Activated naive CD8-positive, alpha-beta T cell treated with anti-CD3 and anti-CD28 coated beads for 36 hours (primary cell): ENCODE measurements at places on chromosomes 5 and 9. TPM values are rescaled to one million over a fixed set of nuclear protein-coding genes. Genes with fewer than 3 reads are reported as not detected.

The FAM81B gene
- total RNA-seq: not detected

The RNF208 gene
- 7.1 TPM for total RNA-seq

The EHMT1 gene
- total RNA-seq: 65.9 TPM

The PLEKHG4B gene
- not detected for total RNA-seq

The SPINK6 gene
- not detected for total RNA-seq

The GARIN3 gene
- total RNA-seq: 0.46 TPM

The C9orf153 gene
- total RNA-seq: 0.38 TPM

The GBGT1 gene
- 2.9 TPM for total RNA-seq

The C9orf50 gene
- total RNA-seq: not detected

The RALGDS gene
- 51.9 TPM for total RNA-seq

The GMCL2 gene
- total RNA-seq: not detected

The HMGCR gene
- 48.3 TPM for total RNA-seq

The IL3 gene
- total RNA-seq: 0.20 TPM

The ENTR1 gene
- 55.4 TPM for total RNA-seq

The NR5A1 gene
- total RNA-seq: not detected

The OR13C8 gene
- total RNA-seq: not detected

The LHX3 gene
- not detected for total RNA-seq

The ZNF462 gene
- total RNA-seq: 0.23 TPM

The IRX2 gene
- not detected for total RNA-seq

The HACD4 gene
- 5.2 TPM for total RNA-seq

The IL17B gene
- not detected for total RNA-seq

The SLC45A2 gene
- not detected for total RNA-seq

The FAM114A2 gene
- 28.9 TPM for total RNA-seq

The PCDHGA5 gene
- not detected for total RNA-seq

The PCDHGB7 gene
- total RNA-seq: not detected

The MEGF9 gene
- total RNA-seq: 3.8 TPM

The NIPAL4 gene
- 0.64 TPM for total RNA-seq

The RNF44 gene
- 53.4 TPM for total RNA-seq

The PPP1R26 gene
- 0.20 TPM for total RNA-seq

The GADD45G gene
- total RNA-seq: 1.8 TPM

The SNCB gene
- total RNA-seq: 0.46 TPM

The DPYSL3 gene
- total RNA-seq: 0.41 TPM

The NR2F1-AS1 gene
- total RNA-seq: not detected

The CFAP90 gene
- not detected for total RNA-seq

The BAAT gene
- 0.10 TPM for total RNA-seq

The SEMA5A gene
- total RNA-seq: not detected

The KCNT1 gene
- total RNA-seq: not detected

The MYOZ3 gene
- 0.16 TPM for total RNA-seq

The IL4 gene
- not detected for total RNA-seq

The HTR1A gene
- total RNA-seq: not detected

The KDM3B gene
- total RNA-seq: 39.8 TPM

The GFM2 gene
- 30.9 TPM for total RNA-seq

The KIAA0825 gene
- 0.76 TPM for total RNA-seq

The SPINK7 gene
- not detected for total RNA-seq

The TXNDC15 gene
- 27.2 TPM for total RNA-seq

The TYRP1 gene
- not detected for total RNA-seq
